Stimulated activated CD8-positive, alpha-beta memory T cell treated with anti-CD3 and anti-CD28 coated beads, Interleukin-4, amount 100 ng/mL, for 48 hours (primary cell): ENCODE measurements at places on chromosomes 7 and 10.

- peak; percentile 71 for DNase-seq
Observed at GRCh38 chr7:4830176-4830575, 31.7 kb downstream of the PAPOLB start.

GRCh38 chr10:129319934-129320333, 147.1 kb upstream of the MGMT start:
- DNase-seq: no peak

GRCh38 chr7:106570146-106570545, 90.8 kb downstream of the CCDC71L start:
- DNase-seq: no peak

- DNase-seq: no peak
Observed at GRCh38 chr7:134060874-134061273, 66.3 kb upstream of the LRGUK start.

DNA sequence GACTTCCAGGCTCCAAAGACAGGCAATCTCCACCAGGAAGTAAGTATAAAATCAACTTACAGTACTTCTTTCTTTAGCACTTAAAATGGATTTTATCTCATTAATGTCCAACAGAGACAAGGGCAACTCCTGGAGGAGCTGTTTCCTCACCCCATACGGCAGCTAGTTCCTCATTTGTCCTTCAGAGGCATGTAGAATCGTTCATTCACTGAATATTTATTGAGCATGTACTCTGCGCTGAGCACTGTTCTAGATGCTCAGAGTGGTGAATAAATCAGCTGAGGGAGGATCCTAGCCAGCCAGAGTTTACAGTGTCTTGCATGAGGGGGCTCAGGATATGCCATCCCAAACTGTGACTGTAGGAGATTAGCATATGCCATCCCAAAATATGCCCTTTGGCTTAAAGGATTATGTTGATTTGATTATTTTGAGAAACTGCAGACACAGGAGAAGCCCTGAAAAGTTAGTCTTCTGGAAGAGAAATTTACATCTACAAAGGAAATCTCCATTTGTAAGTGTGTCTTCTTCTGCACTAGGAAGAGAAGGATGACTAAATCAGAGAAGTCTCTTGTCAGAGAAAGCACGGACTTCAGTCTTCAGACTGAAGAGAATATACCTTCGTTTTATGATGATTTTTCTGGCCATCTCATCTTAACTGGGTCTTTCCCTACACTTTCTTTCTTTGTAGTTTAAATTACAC, 66.9 kb downstream of the BAMBI start:
- DNase-seq: no peak

DNA sequence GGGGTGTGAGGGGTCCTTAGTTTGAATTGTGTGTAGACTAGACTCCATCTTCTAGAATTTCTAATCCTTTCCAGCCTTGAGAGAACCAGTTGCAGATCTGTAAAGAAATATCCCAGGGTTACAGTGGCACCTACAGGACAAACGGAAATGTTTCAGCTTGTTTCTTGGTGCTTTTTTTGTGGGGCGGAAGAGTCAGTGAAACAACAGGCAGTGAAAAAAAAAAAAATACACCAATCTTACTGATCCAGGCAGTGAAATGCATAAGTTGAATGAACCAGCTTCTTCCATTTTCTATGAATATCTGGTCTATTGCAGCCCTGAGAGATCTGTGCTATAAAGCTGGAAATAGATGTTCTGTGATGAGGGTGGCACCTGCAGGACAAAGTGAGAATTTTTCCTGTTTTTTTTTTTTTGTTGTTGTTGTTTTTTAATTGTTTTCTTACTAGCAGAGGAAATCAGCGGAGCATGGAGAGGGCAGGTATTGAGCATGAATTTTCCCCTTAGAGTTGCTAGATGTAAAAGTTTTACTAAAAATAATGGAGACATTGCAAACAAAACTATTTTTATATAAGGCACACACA, 81.9 kb upstream of the DYNC1I1 start:
- DNase-seq: no peak

DNA sequence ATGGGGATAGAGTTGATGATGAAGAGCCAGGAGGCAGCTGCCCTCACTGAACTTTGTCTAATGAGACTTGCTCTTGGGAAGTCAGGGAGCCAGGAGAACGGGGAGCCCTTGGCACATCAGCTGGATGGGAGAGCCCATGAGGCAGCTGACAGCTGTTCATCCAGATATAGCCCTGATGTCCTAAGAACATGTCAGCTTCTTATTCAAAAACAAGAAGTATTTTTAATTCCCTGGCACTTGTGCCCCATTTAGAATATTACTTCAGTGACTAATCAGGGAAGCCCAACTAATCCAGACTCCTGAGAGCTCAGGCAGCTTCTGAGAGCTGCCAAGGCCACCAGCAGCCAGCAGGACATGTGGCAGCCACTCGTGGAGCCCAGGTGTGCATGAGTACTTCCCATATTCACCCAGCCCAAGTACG, 363.4 kb downstream of the GRID1 start:
- no peak for DNase-seq

DNA sequence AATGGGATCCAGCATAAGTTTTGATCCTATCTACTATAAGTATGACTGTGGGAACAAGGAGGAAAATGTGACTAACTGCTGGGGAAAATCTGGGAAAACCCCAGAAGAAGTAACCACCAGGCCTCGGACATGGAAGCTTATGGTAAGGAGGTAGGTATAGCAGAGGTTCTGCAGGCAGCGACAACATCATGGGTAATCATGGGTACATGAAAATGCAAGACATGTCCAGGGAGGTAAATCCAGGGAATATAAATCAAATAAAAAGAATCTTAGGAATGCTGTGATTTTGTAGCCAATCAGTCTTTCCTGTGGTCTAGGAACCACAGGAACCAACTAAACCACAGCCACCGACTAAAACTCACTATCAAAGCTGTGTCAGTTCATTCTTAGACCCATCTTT, 168.3 kb upstream of the NPY start:
- DNase-seq: no peak

- no peak for DNase-seq
Observed at GRCh38 chr10:111208951-111209350, 132.1 kb downstream of the ADRA2A start.

DNA sequence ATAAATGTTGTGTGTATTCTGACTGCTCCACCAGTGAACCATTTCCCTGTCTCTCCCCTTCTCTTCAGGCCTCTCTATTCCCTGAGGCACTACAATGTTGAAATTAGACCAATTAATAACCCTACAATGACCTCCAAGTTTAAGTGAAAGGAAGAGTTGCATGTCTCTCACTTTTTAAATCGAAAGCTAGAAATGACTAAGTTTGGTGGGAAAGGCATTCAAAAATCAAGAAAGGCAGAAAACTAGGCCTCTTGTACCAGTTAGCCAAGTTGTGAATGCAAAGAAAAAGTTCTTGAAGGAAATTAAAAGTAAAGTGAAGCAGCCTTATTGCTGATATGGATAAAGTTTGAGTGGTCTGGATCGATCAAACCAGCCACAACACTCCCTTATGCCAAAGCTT, 198.3 kb upstream of the YAE1 start:
- DNase-seq: no peak

DNA sequence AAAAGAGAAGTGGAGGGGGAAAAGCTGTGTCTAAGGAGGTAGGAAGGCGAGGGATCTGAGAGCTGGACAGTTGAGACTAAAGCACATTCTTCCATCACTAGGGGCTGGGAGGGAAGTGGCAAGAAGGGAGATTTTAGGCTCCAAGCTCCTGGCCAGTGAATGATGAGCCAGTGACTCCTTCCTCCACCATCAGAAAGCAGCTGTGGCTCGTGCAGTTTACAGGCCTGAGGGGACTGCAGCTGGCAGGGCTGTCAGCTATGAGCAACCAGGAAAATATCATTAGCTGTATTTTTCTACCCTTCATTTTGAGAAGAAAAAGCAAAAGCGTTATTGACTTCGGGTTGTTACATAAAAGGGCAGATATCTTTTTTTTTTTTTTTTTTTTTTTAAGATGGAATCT, 60.7 kb downstream of the GPAM start:
- no peak for DNase-seq

- DNase-seq: no peak
Observed at GRCh38 chr10:59093461-59093860, 83.0 kb upstream of the PHYHIPL start.

DNA sequence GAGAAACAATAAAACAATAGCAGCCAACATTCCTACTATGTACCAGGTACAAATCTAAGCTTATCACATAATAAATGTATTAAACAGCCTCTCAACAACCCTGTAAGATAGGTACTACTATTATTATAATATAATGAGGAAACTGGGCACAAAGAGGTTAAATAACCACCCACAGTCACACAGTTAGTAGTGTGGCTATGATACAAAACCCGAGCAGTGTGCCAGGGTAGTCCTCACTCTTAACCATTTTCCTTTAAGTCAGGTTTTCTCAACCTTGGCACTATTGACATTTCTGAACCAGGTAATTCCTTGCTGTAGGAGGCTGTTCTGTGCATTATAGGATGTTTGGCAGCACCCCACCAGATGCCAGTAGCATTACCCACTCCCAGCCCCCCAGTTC, 48.8 kb downstream of the DNAJC1 start:
- DNase-seq: no peak

GRCh38 chr10:128897401-128898129, 569.5 kb upstream of the MGMT start:
- no peak for DNase-seq

DNA sequence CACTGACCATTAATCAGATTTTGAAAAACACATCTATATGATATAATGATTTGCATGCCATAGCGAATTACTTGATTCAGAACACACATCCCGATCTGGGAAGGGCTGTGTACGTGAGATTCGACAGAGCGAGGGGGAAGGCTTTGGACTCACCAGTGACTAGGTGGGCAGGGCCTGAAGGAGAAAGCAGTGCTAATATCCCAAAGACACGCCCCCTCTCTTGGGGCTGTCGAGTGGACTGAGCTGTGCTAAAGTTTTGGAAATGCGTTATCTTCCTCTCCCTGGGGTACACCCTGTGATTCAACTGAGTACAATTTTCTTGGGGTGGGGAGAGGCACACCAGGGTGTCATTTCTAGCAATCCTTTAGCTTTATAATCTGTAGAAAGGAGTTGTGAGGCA, 1.8 kb downstream of the LRRC17 start:
- DNase-seq: no peak

DNA sequence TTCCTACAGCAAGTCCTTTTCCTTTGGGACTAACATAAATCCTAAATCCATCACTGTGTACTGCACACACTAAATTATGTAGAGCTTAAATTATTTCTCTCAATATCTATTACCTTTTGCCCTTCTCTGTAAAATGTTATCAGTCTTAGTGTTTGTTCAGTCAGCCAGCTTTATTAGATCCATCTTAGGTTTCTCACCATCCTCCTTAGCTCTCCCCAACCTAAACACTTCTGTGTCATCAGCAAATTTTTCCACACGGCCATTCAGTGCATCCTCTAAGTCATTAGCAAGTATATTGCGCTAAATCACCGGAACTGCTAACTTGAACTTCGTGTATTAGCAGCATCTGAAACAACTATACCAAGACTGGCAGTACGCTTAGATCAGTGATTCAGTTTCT, 142.1 kb upstream of the ZNF438 start:
- DNase-seq: no peak

DNA sequence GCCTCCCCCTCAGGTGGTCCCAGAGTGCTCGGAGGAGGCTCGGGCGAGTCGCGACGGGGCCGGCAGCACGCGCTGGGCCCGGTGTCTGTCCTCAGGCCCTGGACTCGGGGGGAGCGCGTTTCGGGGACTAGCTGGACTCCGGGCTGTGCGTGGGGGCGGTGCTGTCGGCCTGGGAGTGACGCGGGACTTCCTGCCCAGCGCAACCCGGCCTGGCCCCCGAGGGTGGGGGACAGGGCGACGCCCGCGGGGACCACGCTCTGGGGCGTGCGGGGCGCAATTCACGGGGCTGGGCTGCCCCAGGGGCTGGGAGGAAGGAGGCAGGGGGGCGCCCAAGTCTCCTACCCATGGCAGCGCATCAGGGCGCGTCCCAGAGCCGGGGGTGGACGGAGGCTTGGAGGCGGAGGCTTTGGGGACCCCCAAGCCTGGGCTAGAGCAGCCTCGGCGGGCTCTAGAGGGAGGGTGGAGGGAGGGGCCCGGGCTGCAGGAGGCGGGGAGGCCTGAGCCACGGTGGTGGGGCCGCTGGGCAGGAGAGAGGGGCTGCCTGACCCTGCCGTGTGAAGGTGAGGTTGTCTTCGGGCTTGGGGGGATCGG, 2.3 kb upstream of the VENTX start:
- no peak for DNase-seq

DNA sequence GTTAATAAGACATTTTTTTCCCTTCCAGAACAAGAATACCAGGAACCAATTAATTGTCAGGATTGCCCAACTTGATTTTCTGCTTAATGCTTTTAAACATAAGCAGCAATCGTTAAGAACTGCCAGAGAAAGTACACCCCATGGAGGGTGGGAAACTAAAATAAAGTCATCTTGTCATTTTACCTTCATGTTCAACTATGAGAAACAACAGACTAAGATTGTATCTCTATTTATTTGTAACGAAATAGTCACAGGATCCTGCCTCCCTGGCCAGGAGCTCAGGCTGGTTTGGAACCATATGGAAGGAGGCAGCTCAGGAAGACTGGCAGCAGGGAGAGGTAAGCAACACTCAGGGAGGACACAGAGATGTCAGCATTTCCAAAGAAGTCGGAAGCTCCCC, 129.6 kb downstream of the TNS3 start:
- no peak for DNase-seq

GRCh38 chr10:7773845-7774801, 13.7 kb downstream of the KIN start:
- no peak for DNase-seq

GRCh38 chr7:23115991-23116390, 10.4 kb downstream of the KLHL7 start:
- DNase-seq: no peak

GRCh38 chr10:13758312-13758711, 171.5 kb downstream of the PRPF18 start:
- no peak for DNase-seq

DNA sequence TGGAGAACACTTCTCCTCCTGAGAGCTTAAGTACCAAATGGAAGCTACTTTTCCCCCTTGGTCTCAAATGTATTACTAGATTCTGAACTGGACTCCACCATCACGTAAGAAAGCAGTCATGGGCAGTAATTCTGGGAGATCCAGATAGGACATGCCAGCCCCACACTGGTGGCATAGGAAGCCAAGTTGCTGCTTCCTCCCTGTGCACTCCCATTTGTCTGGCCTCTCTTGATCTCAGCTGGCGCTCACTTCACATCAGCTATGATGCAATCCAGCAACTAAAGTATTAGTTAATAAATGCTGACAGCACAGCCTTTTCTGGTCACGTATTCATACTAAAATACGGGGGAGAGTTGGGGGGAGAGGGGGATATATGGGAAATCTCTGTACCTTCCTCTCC, 3.4 kb upstream of the IL6 start:
- no peak for DNase-seq

- no peak for DNase-seq
Observed at GRCh38 chr10:60185421-60185820, 204.3 kb downstream of the ANK3 start.

GRCh38 chr7:84477786-84478478, 283.3 kb upstream of the SEMA3A start:
- DNase-seq: no peak
